ENCODE measurements at places on chromosomes 4 and X. TPM values are rescaled to one million over a fixed set of nuclear protein-coding genes. Genes with fewer than 3 reads are reported as not detected.

GRCh38 chr4:11483046-11483445, 54.4 kb upstream of the HS3ST1 start:
- H3K4me1 ChIP-seq: peaks cover 25% of the 10 kb centered on the region
- no peak overlapping the region for H3K4me3 ChIP-seq
- no peaks in the 10 kb centered on the region for H3K27me3 ChIP-seq
- no peak overlapping the region for H3K27ac ChIP-seq
- DNase-seq: peak; percentile 16

DNA sequence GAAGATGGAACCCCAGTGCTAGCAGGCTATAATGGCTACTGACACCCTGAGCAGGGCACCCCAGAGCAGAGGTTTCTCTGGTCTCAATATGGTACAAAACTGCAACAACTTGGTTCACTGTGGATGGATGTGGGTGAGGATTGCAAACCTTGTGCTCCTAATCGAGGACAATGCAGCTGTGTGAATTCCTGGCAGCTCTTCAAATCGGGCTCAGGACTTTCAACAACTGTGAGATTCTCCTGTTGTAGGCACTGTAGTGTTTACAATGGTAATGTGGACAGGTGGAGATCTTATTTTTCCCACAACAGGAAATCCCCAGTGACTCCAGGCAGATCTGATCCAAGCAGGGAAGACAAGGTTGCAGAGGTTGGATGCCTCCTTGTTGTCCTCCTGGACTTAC, 101.5 kb downstream of the RCHY1 start:
- DNase-seq: no peak
- H3K4me1 ChIP-seq: no peaks in the 10 kb centered on the region
- H3K27ac ChIP-seq: no peak overlapping the region

- H3K4me3 ChIP-seq: no peak overlapping the region
- H3K36me3 ChIP-seq: no peaks in the 10 kb centered on the region
- DNase-seq: no peak
- no peak overlapping the region for H3K27ac ChIP-seq
- no peaks in the 10 kb centered on the region for H3K27me3 ChIP-seq
Observed at GRCh38 chr4:88297725-88298454, 13.5 kb upstream of the PPM1K start.

GRCh38 chrX:132563976-132564375, 75.1 kb upstream of the MBNL3 start:
- H3K27ac ChIP-seq: no peak overlapping the region
- no peak overlapping the region for H3K4me3 ChIP-seq
- no peak for DNase-seq
- H3K4me1 ChIP-seq: no peaks in the 10 kb centered on the region

DNA sequence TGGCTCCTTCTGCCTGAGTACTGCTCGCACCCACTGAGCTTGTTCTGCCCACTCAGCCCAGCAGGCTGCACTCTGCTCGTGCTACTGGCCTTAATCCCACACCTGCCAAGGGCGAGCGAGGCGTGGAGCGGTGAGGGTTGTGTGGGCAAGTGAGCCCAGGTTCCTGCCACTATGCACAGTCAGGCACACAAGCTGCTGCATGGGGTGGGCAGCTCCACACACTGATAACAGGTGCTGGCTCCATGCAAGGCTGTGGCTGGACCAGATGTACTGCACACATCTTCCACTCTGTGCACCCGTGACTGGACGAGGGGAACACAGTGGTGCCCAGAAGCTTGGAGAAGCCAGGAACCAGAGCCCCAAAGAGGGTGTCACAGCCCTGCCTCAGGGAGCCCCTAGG, 184.3 kb upstream of the NUDT6 start:
- no peak overlapping the region for H3K27ac ChIP-seq
- peaks cover 8% of the 10 kb centered on the region for H3K36me3 ChIP-seq
- DNase-seq: no peak
- no peaks in the 10 kb centered on the region for H3K27me3 ChIP-seq
- no peak overlapping the region for H3K4me3 ChIP-seq
- no peaks in the 10 kb centered on the region for H3K4me1 ChIP-seq

GRCh38 chrX:105483011-105483410, 262.5 kb upstream of the TEX13A start:
- H3K36me3 ChIP-seq: no peaks in the 10 kb centered on the region
- H3K27ac ChIP-seq: no peak overlapping the region
- no peaks in the 10 kb centered on the region for H3K4me1 ChIP-seq
- no peaks in the 10 kb centered on the region for H3K27me3 ChIP-seq
- no peak for DNase-seq
- H3K4me3 ChIP-seq: no peak overlapping the region

DNA sequence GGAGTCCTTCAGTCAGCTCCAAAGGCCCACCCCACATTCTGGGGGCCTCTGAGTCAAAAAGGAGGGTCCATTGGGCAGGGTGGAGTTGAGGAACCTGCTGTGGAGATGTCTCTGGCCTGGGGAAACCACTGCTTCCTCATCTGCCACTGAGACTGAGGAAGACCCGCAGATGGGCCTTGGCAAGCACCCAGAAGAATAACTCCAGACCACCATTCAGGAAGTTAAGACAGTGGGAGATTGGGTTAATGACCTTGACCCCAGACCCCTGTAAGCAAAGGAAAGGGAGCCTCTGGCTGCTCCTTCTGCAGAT, 8.1 kb upstream of the HSD17B10 start:
- no peaks in the 10 kb centered on the region for H3K36me3 ChIP-seq
- peak overlapping the region; percentile 76 for H3K4me3 ChIP-seq
- H3K27ac ChIP-seq: no peak overlapping the region
- no peak for DNase-seq
- peaks cover 26% of the 10 kb centered on the region for H3K4me1 ChIP-seq

DNA sequence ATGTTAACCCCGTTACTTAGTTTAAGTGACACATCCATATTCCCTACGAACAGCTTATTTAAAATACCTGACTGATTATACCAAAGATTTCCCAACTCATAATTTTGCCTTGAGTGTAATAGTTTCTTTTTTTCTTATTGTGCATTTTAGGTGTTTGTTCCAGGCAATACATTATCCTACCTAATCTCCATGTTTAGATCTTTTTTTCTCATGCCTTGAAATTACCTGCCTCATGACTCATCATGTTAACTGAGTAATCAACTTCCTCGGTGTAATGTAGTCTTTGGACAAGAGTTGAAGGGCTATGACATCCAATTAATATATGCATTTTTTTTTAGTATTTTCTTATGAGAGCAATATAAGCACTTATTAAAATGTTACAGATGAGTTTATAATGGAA, 228.7 kb upstream of the ANKRD50 start:
- no peak for DNase-seq
- no peak overlapping the region for H3K4me3 ChIP-seq
- no peaks in the 10 kb centered on the region for H3K36me3 ChIP-seq
- no peaks in the 10 kb centered on the region for H3K4me1 ChIP-seq

DNA sequence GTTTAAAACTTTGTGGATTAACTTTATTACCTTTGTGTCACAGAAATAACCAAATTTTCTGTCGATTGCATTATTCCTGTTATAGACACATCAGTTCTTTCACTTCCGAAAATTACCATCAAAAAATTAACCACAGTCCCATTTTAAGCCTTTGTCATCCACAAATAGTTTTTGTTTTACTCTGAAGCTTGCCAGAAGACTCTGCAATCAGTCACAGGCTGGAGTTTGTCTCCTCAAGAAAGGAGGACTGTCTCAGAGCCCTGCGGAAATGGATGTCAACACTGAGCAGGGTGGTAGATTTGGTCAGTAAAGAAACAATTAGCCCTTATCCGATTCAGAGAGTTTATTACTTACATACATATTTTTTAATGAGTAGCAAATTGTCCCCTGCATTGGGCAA, 20.1 kb upstream of the TCEAL4 start:
- H3K4me1 ChIP-seq: no peaks in the 10 kb centered on the region
- no peak overlapping the region for H3K4me3 ChIP-seq
- no peak for DNase-seq
- peaks cover 2% of the 10 kb centered on the region for H3K27me3 ChIP-seq

DNA sequence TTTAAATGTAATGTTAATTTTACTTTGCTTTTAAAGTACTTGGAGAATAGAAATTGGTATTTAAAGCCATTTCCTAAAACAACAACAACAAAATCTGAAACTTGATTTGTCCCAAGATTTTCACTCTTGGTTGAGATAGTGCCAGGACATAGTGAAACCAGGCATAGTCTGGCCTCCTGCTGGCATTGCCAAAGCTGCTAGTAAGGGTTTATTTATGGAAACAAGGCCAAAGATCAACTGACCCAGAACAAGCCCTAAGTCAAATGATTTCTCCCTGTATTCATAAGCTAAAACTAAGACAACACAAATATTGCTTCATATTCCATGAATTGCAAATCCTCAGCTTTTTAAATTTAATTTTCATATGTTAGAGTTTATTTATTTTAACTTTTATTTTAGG, 227.5 kb upstream of the FGF13 start:
- no peaks in the 10 kb centered on the region for H3K36me3 ChIP-seq
- H3K27me3 ChIP-seq: no peaks in the 10 kb centered on the region
- no peak for DNase-seq

DNA sequence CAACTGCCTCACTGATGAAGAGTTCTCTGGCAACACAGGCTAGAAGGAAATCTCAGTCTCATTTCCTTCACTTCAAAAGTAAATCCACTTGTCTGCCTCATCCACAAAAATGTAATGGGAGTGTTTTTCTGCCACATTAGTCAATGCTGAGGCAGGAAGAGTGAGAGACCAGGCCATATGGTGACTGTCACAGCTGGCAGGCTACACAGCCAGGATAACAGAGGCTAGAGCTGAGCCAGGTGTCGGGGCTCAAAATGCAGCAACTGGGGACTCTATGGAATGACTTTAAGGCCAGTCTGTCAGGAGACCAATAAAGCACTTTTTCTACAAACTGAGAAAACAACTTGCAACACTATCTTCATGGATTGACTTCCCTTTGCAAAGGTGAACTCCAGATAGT, 204.2 kb downstream of the GPC3 start:
- H3K4me3 ChIP-seq: no peak overlapping the region
- no peak for DNase-seq
- H3K27ac ChIP-seq: no peak overlapping the region
- H3K27me3 ChIP-seq: no peaks in the 10 kb centered on the region

- H3K4me3 ChIP-seq: no peak overlapping the region
- no peak overlapping the region for H3K27ac ChIP-seq
- no peak for DNase-seq
- no peaks in the 10 kb centered on the region for H3K36me3 ChIP-seq
Observed at GRCh38 chr4:110418641-110419040, 57.3 kb upstream of the ENPEP start.

GRCh38 chrX:108245462-108245861, 153.9 kb downstream of the ATG4A start:
- H3K27ac ChIP-seq: no peak overlapping the region
- no peaks in the 10 kb centered on the region for H3K4me1 ChIP-seq
- H3K4me3 ChIP-seq: no peak overlapping the region
- no peak for DNase-seq

- H3K27me3 ChIP-seq: peaks cover 5% of the 10 kb centered on the region
- H3K4me1 ChIP-seq: no peaks in the 10 kb centered on the region
- H3K4me3 ChIP-seq: no peak overlapping the region
- H3K36me3 ChIP-seq: no peaks in the 10 kb centered on the region
- no peak for DNase-seq
Observed at GRCh38 chrX:11241720-11242119, 51.5 kb upstream of the AMELX start.

GRCh38 chr4:101114936-101115372, 232.4 kb downstream of the PPP3CA start:
- no peaks in the 10 kb centered on the region for H3K4me1 ChIP-seq
- no peak for DNase-seq
- no peaks in the 10 kb centered on the region for H3K36me3 ChIP-seq
- H3K27ac ChIP-seq: no peak overlapping the region
- no peaks in the 10 kb centered on the region for H3K27me3 ChIP-seq

Gene PABPC4L
- total RNA-seq: not detected

Gene ATXN3L
- not detected for total RNA-seq

Gene MAGEA11
- not detected for total RNA-seq

Gene C1QTNF7
- total RNA-seq: not detected

Gene WWC2
- total RNA-seq: 3.6 TPM

Gene PRSS12
- not detected for total RNA-seq

Gene TMSB4X
- 4,468 TPM for total RNA-seq

Gene PRICKLE3
- 22.3 TPM for total RNA-seq

Gene CDKL2
- total RNA-seq: 0.62 TPM

Gene OCRL
- 3.8 TPM for total RNA-seq

Gene F8A2
- not detected for total RNA-seq

Gene SLC10A4
- not detected for total RNA-seq

Gene RENBP
- 6.0 TPM for total RNA-seq

Gene GRSF1
- total RNA-seq: 96.8 TPM
